NCI-H1930 (cell line): ENCODE measurements at places on chromosomes 1 and 21.

DNA sequence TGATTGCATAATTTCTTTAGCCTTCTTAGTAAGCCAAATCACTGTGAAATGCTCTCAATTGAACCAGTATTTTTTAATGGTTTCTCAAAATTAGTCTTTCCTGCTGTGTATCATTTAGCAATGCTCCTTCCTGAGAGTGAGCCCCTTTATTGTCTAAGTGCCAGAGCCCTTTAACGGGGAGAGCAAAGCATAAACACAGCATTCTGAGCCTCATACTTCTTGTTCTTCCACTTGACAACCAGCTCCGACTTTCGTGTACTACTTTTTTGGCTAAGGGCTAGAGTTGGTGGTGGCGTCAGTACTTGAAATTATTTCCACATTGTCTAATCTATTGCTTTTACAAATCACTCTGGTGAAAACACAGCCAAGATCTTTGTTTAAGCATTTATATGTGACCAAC, 299.0 kb downstream of the TPR start:
- no peak for DNase-seq

DNA sequence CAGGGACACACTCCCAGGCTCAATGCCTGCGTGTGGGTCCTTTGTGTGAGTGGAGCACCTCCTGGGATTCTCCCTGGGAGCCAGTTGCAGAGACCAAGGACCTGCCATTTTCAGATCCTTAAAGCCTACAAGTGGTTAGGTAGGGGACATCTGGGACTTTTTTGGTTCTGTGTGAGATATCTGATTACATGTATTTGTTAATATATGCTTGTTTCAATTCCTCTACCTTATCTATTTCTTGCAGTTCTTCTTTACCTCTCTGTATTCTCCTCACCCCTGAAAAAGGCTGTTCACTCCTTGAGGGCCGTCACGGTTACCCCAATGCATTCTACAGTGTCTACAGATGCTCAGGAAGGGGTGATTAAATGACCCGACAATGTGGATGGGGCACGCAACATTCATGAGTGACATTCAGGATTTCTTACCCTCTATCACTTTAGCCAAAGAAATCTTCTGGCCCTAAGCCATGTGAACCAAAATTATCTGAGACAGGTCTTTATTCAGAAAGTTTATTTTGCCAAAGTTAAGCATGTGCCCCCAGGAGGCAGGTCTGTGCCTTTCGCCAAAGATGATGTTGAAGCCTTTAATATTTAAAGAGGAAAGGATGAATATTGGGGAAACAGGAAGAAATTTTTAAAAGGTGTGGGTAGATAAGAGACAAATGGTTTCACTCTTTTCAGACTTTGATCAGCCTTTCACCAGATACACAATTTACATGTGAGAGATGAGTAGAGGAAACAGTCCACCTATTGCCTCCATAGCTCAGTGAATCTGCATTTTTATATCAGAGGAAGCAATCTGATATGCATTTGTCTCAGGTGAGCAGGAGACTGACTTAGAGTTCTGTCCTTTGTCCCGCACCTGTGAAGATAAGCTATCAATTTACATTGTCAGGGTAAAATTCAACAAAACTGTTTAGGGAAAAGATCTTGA, 44.6 kb upstream of the MPZL1 start:
- DNase-seq = no peak

DNA sequence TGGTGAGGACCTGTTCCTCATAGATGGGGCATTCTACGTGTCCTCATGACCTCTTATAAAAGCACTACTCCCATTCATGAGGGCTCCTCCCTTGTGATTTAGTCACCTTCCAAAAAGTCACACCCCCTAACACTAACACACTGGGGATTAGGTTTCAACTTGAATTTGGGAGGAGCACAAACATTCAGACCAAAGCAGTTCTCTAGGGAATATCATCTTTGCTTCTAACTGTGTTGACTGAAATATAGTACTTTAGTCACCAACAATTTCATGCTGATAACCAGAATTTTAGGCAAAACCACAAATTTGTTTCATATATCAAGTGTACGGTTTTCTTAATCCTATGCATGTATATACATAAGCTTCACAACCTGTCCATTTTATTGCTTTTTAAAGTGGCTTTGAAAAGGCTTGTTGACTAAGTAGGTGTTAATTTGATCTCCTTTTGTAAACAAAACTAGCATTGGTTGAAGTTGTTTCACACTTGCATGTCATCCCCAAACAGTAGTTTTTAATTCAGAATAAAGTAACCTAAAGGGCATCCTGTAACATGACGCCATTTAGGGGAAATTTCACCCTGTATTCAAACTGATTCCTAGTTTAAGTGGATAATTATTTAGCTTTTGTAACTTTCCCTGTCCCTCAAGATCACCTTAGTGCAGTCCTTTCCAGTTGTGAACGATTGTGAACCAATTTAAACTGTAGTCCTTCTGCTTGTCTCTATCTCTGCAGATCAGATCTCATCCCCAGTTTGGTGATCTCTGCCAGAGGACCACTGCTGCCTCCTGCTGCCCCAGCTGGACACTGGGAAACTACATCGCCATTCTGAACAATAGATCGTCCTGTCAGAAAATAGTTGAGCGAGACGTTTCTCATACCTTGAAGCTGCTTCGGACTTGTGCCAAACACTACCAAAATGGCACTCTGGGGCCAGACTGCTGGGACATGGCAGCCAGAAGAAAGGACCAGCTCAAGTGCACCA, 141.1 kb downstream of the TLR5 start:
- no peak for DNase-seq

DNA sequence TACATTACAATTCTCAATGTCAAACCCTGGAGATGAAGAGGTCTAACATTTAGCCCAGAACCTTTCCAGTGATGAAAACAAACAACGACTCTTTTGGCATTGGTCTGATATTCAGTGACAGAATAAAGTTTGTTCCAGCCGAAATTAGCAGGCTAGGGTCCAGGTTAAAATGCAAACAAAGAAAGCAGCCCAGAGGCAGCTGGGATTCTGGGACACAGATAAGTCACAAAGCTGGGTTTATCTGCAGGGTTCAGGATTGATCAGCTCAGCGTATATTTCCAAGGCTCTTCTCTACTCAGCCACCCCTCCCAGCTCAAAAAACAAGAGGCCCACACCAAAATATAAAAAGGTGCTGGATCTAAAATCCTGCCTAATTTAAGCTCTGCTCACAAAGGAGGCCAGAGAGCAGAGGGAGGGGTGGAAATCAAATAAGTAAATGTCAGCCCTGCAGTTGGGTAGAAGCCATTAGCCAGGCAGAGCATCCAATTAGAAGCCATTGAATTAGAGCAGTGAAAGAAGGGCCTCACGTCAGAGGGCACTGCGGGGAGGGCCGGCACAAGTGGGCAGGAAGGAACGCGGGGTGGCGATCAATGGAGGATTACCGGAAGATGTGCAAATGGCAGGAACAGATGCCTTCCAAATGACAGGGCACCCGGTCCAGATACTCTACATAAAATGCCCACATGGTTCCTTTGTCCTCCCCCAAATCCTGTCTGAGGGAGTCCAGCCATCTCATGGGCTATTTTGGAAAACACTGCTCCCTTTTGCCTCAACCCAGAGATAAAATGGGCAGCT, 3.2 kb upstream of the KLHDC8A start:
- no peak for DNase-seq

DNA sequence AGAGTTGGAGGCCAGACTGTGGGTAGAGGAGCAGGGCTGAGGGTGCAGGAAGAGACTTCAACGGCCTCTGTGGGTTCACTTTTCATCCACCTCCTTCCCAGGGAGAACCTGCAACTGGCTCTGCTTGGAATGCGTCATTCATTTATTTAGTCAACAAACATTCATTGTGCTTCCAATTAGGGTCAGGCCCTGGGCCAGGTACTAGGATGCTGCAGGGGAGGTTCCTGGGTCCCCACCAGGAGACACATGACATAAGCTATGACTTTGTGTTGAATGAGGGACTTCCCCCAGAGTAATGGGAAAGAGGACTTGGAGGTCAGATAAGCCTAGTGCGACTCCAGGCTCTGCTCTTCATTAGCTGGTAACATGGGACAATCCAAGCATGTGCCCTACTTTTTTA, 46.3 kb upstream of the RPL11 start:
- DNase-seq = no peak

GRCh38 chr1:6762060-6762459, 23.2 kb upstream of the CAMTA1 start:
- no peak for DNase-seq

DNA sequence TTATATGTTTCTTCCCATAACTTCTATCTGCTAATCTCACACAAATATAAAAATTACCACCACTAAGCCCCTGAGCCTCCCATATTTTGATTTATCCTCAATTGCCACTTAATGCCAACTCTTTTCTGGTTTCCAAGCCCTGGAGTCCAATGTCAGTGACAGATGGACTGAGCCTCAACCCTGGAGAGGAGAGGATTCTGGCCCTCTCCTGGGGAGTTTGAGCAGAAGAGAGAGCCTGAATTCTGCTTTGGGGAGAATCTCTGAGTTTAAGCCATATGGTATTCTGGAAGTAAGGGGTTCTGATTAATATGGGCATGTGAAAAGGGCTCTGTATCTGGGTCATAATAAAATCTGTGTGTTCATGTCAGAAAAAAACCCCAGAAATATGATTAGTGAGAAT, 8.5 kb downstream of the CADM3 start:
- no peak for DNase-seq

- DNase-seq = no peak
Measured at GRCh38 chr1:243501002-243501401, 245.2 kb downstream of the SDCCAG8 start.

- DNase-seq = no peak
Measured at GRCh38 chr1:176959191-176959820, 205.2 kb downstream of the ASTN1 start.

- DNase-seq = no peak
Measured at GRCh38 chr1:18950401-18951026, 6.0 kb downstream of the IFFO2 start.

DNA sequence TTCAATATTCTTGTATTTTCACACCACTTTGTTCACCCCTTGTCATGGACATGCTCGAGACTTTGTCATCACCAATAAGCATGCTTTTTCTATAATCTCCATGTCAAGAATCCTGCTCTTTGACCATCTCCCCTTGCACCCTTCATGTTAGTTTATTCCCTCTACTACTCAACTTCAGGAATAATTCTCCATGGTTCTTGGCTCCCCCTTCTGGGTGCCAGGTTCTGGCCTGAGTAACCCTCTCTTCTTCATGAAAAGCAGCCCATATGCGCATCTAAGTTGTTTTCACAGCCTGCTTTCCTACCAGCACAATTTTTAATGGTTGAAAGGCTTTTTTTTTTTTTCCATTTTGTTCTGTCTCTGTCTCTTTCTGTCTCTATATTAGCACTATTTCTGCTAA, 160.7 kb downstream of the LEPR start:
- no peak for DNase-seq

DNA sequence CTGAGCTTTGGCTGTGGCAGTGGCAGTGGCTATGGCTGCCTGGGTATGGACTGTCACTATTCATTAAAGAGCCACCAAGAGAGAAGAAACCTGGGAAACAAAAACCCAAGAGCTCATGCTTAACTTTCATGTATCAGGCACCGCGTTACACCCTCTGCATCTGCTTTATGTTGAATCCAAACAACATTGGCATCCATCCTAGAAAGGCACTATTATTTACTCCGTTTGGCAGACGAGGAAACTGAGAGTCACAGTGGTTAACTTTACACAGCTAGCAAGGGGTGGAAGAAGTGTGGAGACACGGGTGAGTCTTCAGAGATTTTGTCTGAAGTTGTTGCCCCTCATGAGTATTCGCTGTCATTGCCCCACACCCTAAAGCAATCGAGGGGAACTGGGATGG, 63.8 kb downstream of the PLXNA2 start:
- DNase-seq = no peak

- no peak for DNase-seq
Measured at GRCh38 chr1:156749419-156750118, 1.9 kb downstream of the HDGF start.

GRCh38 chr1:212475151-212475550, 42.4 kb downstream of the NENF start:
- DNase-seq = no peak

GRCh38 chr1:106969731-106970130, 86.7 kb upstream of the PRMT6 start:
- DNase-seq = no peak

DNA sequence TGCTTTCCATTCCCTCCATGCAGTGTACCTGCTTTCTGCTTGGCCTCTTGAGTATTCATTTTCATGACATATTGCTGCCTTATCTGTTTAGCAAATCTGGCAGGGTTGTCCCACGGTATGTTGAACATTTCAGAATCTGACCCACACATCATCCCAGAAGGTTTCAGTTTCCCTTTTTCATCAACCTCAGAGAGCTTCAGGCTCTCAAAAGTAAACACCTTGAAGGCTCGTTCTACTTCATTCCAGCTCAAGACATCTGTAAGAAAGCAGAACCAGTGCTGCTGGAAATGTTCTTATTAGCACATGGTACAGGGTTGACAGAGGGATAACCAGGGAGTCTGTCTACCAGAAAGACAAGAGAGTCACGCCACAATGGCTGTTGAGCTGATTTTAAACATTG, 103.6 kb downstream of the SPAG17 start:
- no peak for DNase-seq

DNA sequence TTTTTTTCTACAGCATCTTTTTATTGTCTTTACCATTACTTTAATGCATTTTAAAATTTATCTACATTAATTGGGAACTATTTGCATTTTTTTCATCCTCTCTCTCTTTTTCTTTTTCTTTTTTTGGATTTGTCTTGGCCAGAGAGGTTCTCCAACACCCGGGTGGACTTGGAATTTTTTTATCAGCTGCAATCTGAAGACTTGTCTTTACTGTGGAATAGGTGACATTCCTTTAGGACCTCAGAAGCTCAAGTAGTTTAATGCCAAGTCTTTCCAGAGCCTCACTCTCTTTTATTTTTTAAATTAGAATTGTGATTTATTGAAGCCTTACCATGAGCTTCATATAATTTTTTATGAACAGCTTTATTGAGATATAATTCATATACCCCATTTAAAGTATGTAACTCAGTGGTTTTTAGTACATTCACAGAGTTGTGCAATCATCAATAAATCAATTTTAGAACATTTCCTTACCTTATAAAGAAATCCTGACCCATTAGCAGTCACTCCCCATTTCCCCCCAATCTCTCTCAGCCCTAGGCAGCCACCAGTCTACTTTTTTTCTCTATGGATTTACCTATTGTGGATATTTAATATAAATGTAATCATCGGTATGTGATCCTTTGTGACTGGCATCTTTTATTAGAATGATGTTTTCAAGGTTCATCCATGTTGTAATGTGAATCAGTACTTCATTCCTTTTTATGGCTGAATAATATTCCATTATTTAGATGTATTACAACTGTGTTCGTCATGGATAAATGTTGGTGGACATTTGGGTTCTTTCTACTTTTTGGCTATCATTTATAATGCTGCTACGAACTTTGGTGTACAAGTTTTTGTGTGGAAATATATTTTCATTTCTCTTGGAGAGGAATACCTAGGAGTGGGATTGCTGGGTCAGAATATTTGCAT, 6.2 kb downstream of the TUFT1 start:
- DNase-seq = no peak

GRCh38 chr1:201127755-201128455, 921 bp upstream of the ASCL5 start:
- DNase-seq = no peak

- no peak for DNase-seq
Measured at GRCh38 chr1:234398849-234399381, 25.7 kb downstream of the COA6 start.
